ENCODE measurements at places on chromosomes 6 and 20. TPM values are rescaled to one million over a fixed set of nuclear protein-coding genes. Genes with fewer than 3 reads are reported as not detected.

DNA sequence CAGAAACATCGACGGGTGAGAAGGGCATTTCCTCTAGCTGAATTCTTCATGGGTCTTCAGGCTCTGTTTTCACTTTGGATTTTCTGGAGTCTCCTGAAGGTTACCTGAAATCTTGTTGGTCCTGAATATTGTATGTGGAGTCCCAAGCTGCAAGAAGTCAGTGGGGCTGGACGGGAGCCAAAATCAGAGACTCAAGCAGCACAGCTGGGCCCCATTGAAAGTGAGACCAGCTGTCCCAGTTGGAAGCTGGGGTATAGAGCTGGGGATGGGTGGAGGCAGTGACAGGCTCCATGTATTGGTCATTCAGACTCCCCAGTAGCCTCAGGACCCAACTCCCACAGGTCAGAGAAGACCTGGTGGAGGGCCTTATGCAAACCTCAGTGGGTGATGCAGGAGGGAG, 111.3 kb upstream of the MLN start:
- no peak overlapping the region for H3K27ac ChIP-seq
- peaks cover 1% of the 10 kb centered on the region for H3K4me1 ChIP-seq
- H3K36me3 ChIP-seq = no peaks in the 10 kb centered on the region
- H3K4me3 ChIP-seq = no peak overlapping the region
- no peak for DNase-seq
- peaks cover 42% of the 10 kb centered on the region for H3K27me3 ChIP-seq

- no peaks in the 10 kb centered on the region for H3K36me3 ChIP-seq
- H3K27me3 ChIP-seq = no peaks in the 10 kb centered on the region
Observed at GRCh38 chr6:70270287-70271005, 32.4 kb downstream of the COL9A1 start.

DNA sequence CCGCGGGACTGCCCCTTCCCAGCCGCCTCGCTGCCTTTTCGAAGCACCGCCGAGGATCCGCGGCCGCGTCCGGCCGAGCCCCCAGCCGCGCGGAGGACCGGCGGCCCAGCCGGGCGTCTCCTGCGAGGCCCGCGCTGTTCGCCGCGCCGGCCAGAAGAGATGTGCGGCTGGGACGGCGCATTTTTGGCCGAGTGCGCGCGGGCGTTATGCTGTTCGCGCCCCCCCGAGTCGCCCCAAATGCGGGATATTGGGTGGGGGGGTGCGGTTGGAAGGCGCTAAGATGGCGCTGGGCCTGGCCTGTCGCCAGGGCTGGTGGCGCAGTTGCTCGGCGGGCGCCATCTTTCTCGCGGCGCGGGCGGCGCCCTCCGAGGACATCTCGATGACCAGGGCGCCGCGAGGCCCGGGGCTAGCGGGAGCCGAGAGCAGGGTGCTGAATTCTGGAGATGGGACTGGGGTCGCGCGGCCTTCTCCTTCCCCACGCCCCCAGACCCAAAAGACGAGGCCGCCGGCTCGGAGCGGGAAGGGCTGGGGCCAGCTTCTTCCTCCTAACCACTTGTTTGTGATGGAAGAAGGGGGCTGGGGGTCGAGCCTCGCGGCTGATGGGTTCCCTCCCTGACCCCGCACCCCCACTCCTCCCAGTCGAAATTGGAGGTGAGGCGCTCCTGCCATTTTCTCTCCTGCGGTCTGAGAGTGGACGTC, 1.5 kb downstream of the BICRAL start:
- no peaks in the 10 kb centered on the region for H3K36me3 ChIP-seq
- peak overlapping the region; percentile 100 for H3K27ac ChIP-seq
- peak; percentile 44 for DNase-seq
- H3K4me3 ChIP-seq = no peak overlapping the region
- H3K27me3 ChIP-seq = no peaks in the 10 kb centered on the region

GRCh38 chr6:74657011-74657410, 548.8 kb downstream of the COL12A1 start:
- DNase-seq = no peak
- peaks cover 7% of the 10 kb centered on the region for H3K4me1 ChIP-seq
- no peak overlapping the region for H3K4me3 ChIP-seq
- no peak overlapping the region for H3K27ac ChIP-seq
- no peaks in the 10 kb centered on the region for H3K27me3 ChIP-seq
- no peaks in the 10 kb centered on the region for H3K36me3 ChIP-seq

DNA sequence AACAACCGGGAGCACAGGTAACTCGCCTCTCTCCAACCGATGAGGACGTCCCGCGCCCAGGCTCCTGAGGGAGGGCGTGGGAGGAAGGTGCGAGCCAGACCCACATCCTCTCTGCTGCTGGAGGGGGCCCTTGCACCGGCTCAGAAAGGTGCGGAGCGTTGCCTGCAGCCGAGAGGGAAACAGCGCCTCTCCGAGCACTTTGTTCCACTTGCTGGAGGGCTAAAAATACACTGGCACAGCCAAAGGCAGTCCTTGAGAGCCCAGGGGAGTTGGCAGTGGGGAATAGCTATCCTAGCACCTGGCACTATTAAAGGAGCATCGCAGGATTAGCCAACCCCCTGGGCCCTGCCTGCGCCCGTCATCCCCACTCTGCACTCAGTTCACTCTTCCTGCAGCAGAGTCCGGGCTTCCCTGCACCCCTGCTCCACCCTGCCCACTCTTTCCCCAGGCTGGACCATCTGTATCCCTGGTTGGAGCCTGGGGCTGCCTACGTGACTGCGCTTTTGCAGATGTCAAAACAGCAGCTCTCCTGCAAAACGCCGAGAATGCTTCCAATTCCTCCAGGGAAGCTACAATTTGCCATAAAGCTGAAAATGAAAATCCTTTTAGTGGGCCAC, 108.9 kb downstream of the SNX5 start:
- H3K36me3 ChIP-seq = no peaks in the 10 kb centered on the region
- peaks cover 17% of the 10 kb centered on the region for H3K27me3 ChIP-seq
- DNase-seq = no peak
- no peak overlapping the region for H3K4me3 ChIP-seq
- no peak overlapping the region for H3K27ac ChIP-seq

- DNase-seq = no peak
- peaks cover 24% of the 10 kb centered on the region for H3K4me1 ChIP-seq
- H3K27ac ChIP-seq = peak overlapping the region; percentile 43
- H3K36me3 ChIP-seq = no peaks in the 10 kb centered on the region
- H3K27me3 ChIP-seq = peaks cover 3% of the 10 kb centered on the region
Observed at GRCh38 chr6:70396796-70397729, 16.2 kb upstream of the FAM135A start.

DNA sequence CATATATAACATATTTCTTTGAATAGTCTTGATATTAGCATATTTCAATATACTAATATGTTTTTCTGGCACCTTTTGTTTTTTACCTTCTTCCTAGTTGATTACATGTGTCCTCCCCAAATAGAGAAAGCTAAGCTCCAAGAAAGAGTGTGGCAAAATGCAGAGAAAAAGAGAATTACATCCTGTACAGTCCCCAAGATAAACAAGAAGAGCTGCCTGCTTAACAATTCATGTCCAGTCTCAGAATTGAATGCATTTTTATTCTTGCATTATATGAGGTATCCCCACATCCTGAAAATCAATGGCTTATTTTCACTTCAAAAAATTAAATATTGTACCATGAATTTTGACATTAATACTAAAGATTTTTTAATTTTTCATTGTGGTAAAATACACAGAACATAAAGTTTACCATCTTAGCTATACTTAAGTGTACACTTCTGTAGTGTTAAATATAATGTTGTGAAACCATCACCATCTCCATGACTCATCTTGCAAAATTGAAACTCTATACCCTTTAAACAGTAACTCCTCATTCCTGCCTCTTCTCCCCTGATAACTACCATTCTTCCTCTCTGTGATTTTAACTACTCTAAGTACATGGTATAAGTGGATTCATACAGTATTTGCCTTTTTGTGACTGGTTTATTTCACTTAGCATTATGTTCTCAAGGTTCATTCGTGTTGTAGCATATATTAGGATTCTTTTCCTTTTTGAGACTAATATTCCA, 490.3 kb downstream of the COL12A1 start:
- H3K4me1 ChIP-seq = no peaks in the 10 kb centered on the region
- H3K4me3 ChIP-seq = no peak overlapping the region
- H3K27ac ChIP-seq = no peak overlapping the region
- DNase-seq = no peak
- no peaks in the 10 kb centered on the region for H3K27me3 ChIP-seq
- no peaks in the 10 kb centered on the region for H3K36me3 ChIP-seq

- H3K27me3 ChIP-seq = no peaks in the 10 kb centered on the region
- peaks cover 6% of the 10 kb centered on the region for H3K36me3 ChIP-seq
- no peak overlapping the region for H3K4me3 ChIP-seq
- no peak for DNase-seq
- peaks cover 22% of the 10 kb centered on the region for H3K4me1 ChIP-seq
Observed at GRCh38 chr20:46351357-46352058, 43.2 kb upstream of the CDH22 start.

DNA sequence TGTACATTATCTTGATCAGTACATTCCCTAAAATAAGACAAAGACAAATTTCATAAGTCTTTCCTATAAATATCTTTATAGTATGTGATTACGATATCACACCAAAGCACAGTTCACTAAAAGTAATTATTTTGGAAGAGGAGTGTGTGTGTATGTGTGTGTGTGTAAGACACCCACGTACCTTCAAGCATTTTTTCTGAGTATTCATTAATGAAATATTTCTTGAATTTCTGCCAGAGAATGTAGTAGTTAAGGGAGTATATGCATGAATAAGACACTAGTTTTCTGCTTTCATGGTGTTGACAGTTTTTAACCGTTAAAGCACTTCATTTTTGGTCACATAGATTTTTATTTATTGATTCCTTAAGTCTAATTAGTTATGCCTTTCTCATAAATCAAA, 36.8 kb downstream of the MANEA start:
- H3K4me1 ChIP-seq = peaks cover 1% of the 10 kb centered on the region
- H3K36me3 ChIP-seq = no peaks in the 10 kb centered on the region
- no peaks in the 10 kb centered on the region for H3K27me3 ChIP-seq

GRCh38 chr20:41030531-41031242, 2.1 kb downstream of the TOP1 start:
- DNase-seq = no peak
- peaks cover 9% of the 10 kb centered on the region for H3K36me3 ChIP-seq
- H3K4me1 ChIP-seq = peaks cover 50% of the 10 kb centered on the region

DNA sequence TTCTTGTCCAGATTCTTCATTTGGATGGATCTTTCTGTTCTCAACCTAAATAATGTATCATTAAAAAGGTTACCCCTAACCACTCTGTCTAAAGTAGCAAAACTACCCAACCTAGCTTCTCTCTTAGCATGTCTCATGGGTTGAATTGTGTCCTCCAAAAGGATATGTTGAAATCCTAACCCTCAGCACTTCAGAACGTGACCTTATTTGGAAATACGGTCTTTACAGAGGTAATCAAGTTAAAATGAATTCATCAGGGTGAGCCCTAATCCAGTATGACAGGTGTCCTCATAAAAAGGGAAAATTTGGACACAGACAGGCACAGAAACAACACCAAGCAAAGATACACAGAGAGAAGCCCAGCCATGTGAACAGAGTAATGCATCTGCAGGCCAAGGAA, 6.1 kb upstream of the FRK start:
- peaks cover 4% of the 10 kb centered on the region for H3K27me3 ChIP-seq
- H3K4me1 ChIP-seq = peaks cover 9% of the 10 kb centered on the region
- no peaks in the 10 kb centered on the region for H3K36me3 ChIP-seq
- no peak for DNase-seq
- H3K27ac ChIP-seq = no peak overlapping the region

DNA sequence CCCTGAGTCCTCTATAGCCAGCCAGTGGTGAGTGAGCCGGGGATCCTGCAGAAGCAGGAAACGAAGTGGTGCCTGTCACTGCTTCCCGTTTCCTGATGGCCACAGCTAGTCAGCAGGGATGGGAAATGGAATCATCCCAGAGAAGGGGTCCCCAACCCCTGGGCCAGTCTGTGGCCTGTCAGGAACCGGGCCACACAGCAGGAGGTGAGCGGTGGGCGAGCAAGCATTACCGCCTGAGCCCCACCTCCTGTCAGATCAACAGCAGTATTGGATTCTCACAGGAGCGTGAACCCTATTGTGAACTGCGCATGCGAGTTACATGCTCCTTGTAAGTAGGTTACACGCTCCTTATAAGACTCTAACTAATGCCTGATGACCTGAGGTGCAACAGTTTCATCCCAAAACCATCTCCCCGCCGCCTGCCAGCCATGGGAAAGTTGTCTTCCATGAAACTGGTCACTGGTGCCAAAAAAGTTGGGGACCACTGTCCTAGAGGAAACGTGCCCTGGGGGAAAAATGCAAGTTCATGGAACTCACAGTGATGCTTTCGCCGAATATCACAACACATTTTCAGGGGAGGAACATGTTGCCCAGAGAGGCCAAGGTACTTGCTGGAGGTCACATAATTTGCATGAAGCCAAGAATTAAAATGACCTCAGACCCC, 113.8 kb downstream of the JPH2 start:
- H3K27me3 ChIP-seq = peaks cover 4% of the 10 kb centered on the region
- no peaks in the 10 kb centered on the region for H3K36me3 ChIP-seq
- H3K4me3 ChIP-seq = no peak overlapping the region
- no peak overlapping the region for H3K27ac ChIP-seq
- H3K4me1 ChIP-seq = no peaks in the 10 kb centered on the region
- DNase-seq = peak; percentile 4

DNA sequence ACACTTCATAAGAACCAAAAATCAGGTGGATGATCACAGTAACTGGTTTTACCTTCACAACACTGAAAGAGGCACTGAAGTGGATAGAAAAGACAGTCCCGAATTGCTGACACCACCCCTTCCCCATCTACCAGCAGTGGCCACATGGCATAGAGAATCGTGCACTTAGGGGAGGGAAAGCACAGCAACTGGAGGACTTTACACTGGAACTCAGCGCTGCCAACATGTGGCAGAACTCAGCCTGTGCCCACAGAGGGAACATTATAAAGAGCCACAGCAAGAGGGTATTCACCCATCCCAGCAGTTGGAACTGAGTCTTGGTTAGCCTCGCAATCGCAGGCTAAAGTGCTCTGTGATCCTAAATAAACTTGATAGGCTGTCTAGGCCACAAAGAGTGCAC, 6.5 kb upstream of the KIAA1586 start:
- H3K27ac ChIP-seq = no peak overlapping the region
- H3K4me3 ChIP-seq = no peak overlapping the region
- no peak for DNase-seq
- H3K27me3 ChIP-seq = peaks cover 69% of the 10 kb centered on the region
- H3K4me1 ChIP-seq = peaks cover 6% of the 10 kb centered on the region
- no peaks in the 10 kb centered on the region for H3K36me3 ChIP-seq

DNA sequence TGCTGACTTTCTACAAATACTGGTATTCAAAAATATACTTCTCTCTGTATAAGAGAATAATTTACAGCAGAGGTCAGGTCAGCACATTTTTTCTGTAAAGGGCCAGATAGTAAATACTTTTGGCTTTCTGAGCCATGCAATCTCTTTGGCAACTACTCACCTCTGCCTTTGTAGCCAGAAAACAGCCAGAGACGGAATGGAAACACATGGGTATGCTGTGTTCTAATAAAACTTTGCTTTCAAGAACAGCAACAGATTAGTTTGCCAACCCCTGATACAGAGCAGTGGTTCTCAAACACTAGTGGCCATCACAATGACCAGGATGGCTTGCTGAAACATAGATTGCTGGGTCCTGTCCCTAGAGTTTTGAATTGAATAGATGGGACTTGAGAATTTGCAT, 46.3 kb downstream of the SYCP2L start:
- DNase-seq = no peak
- no peak overlapping the region for H3K4me3 ChIP-seq
- H3K36me3 ChIP-seq = peaks cover 29% of the 10 kb centered on the region
- H3K27ac ChIP-seq = no peak overlapping the region

Gene LAMA2
- 0.42 TPM for total RNA-seq

Gene SRXN1
- 13.8 TPM for total RNA-seq

Gene CST5
- not detected for total RNA-seq

Gene DCBLD1
- total RNA-seq = 36.1 TPM

Gene BAG2
- total RNA-seq = 4.8 TPM

Gene CRISP3
- not detected for total RNA-seq

Gene UNC5CL
- 3.7 TPM for total RNA-seq

Gene ANGPT4
- total RNA-seq = not detected

Gene ACSS1
- 0.72 TPM for total RNA-seq
